ENCODE measurements at places on chromosomes 11 and 22. TPM values are rescaled to one million over a fixed set of nuclear protein-coding genes. Genes with fewer than 3 reads are reported as not detected.
A peak's percentile ranks its signal among the peaks of the same experiment; 100 is the strongest.

GRCh38 chr11:110447897-110448745, 18.4 kb downstream of the FDX1 start:
- no peak for DNase-seq

GRCh38 chr11:65185869-65186341, 4.2 kb downstream of the CAPN1 start:
- DNase-seq, result no peak

GRCh38 chr22:49268924-49269323, 558.7 kb downstream of the BRD1 start:
- no peak for DNase-seq

Gene SAC3D1
- total RNA-seq, result 16.4 TPM

Gene PKNOX2
- total RNA-seq, result not detected

Gene SYT13
- not detected for total RNA-seq

Gene HMGXB4
- 23.3 TPM for total RNA-seq

Gene TMEM126A
- 32.3 TPM for total RNA-seq

DNA sequence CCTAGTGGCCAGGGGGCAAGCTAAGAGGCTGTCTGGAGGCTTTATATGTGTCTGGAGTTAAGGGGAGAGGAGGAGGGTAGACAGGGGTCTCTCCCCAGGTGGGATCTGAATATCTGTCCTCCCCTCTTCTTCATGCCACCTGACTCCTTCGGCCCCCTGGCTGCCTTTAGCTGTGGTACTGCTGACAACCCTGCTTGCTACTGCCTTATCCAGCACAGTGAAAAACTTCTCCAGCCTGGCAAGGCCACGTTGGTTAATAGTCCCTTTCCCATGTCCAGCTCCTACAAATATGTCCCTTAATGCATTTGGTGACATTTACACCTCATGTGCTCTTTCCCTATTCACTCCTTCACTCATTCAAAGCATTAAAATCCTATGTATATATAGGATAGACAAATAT, 42.4 kb upstream of the NNMT start:
- DNase-seq, result no peak

GRCh38 chr11:27700351-27701301, at the start of gene BDNF:
BDNF (minus strand) TSS chr11:27700455; CDS start chr11:27658564, 41,891 bp downstream.
- peak; percentile 36 for DNase-seq

DNA sequence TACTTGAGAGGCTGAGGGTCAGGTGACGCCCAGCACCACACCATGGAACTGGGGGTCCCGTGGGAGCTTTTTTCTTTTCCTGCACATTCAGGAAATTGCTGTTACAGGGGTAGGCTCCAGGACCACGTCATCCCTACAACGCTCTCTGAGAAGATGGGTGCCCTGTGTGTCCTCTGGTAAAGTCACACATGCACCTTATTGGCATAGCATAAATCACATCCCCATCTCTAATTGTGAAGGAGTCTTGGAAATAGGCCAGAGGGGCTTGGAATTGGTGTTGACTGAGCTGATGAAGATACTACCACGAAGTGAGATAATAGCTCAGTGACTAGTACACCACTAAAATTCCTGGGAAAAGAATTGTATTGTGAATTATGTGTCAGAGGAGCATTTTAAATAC, 57.6 kb downstream of the TNRC6B start:
- DNase-seq, result no peak

- DNase-seq, result peak; percentile 94
Measured at GRCh38 chr11:129861702-129862522, 33.5 kb downstream of the NFRKB start.

Gene LRP5
- total RNA-seq, result 10.7 TPM

Gene PIWIL4
- total RNA-seq, result 0.38 TPM

- peak; percentile 6 for DNase-seq
Measured at GRCh38 chr22:50399751-50400331, 56.7 kb downstream of the PPP6R2 start.

GRCh38 chr22:46536537-46537224, 739 bp downstream of the CELSR1 start:
- no peak for DNase-seq

DNA sequence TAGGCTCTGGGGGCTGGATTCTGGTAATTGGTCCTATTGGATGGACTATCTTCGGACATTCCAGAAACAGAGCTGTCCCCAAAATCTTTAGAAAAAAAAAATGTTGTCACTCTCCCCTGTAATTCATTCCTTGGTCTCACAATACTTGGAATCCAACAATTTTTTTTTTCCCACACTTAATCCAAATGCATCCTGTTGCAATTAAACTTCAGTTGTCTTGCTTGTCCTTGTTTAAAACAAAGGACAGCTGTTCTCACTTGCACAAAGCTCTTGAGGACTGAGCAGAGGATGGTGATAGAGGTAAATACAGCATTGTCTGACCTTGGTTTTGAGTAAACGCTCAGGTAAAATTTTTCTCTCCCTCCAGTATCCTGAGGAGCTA, 75.3 kb downstream of the SC5D start:
- no peak for DNase-seq

- no peak for DNase-seq
Measured at GRCh38 chr11:46051102-46051501, 70.2 kb downstream of the PHF21A start.

DNA sequence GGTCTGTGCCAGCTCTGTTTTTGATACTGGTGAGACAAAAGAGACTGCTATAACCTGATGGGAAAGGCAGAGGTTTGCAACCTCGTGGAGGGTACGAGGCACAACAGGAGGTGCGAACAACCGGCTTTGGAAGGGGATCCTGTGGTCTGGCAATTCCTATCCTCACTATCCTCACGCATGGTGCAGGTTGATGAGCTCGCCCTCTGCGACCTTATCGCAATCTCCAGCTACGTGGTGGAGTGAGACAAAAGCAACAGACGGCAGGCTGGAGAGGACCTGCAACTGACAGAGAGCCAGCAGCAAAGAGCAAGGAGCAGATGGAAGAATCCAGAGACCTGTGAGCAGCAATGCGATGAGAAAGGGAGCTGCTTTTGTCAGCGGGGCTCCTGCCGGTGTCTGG, 47.3 kb upstream of the TSKU start:
- no peak for DNase-seq

- peak; percentile 56 for DNase-seq
Measured at GRCh38 chr11:95585069-95585751, 204.4 kb downstream of the FAM76B start.

DNA sequence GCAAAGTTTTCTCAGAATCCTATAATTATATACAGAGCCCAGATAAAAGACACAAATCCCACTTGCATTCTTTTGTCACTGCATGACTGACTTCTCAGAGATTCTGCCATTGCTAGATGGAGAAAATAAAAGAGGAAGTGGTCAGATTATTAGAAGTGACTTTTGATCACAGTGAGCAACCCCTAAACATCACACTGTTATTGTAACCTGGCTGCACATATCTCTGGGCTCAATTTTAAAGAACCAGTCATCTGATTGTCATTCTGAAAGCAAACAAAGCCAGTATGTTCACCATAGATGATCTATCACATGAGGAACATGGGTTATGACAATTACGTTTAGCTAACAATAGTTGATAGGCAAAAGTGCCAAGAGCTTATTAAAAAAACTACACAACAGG, 47.8 kb downstream of the COPB1 start:
- peak; percentile 25 for DNase-seq

DNA sequence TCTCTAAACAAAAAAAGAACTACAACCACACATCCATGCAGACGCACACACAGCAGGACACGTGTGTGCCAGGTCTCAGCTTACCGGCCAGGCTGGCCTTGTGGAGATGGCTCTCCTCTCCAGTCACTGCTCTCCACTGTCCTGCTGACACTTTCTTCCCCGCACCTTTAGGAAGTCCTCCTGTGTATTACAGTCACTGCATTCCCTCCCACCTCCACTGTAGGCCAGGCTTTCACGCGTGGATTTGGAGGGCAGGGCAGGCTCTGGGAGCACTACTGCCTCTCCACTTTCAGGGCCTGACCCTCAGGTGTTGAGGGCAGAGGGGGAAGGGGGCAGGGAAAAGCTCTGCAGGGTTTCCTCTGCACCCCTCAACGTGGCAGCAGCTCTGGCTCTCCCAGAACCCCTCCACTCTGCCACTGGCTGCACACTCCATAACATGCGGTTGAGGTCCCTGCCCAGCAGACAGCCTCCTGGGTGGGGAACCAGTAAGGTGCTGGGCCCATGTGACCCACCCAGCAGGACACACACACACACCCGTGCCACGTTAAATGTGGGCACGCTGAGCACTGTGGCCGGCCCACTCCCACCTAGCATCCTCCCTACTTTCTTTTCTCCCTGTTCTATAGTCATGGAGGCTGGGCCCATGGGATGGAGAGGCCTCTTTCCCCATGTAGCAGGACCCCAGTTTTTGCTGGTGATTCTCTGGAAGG, 107.0 kb upstream of the PITPNB start:
- DNase-seq, result no peak
